ENCODE measurements at places on chromosomes 6 and 20. TPM values are rescaled to one million over a fixed set of nuclear protein-coding genes. Genes with fewer than 3 reads are reported as not detected.

DNA sequence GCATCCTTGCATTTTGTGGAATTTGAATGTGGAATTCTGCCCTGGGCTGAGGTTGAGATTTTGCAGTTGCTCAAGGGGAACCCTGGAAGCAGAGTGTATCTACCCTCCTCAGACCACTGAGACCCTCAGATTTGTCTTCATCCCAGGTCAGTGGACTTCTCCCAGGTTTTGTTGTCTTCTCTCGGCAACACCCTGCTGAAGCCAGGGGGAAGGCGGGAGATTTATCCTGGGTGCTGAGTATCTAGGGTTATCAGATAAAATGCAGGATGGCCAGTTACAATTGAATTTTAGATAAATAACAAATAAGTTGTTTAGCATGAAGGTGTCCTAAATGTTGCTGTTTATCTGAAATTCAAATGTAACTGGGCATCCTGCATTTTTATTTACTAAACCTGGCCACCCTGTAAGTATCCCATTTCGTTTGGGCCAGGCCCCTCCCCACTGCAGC is 43.0 kb downstream of the FGD2 start:
- DNase-seq = no peak

DNA sequence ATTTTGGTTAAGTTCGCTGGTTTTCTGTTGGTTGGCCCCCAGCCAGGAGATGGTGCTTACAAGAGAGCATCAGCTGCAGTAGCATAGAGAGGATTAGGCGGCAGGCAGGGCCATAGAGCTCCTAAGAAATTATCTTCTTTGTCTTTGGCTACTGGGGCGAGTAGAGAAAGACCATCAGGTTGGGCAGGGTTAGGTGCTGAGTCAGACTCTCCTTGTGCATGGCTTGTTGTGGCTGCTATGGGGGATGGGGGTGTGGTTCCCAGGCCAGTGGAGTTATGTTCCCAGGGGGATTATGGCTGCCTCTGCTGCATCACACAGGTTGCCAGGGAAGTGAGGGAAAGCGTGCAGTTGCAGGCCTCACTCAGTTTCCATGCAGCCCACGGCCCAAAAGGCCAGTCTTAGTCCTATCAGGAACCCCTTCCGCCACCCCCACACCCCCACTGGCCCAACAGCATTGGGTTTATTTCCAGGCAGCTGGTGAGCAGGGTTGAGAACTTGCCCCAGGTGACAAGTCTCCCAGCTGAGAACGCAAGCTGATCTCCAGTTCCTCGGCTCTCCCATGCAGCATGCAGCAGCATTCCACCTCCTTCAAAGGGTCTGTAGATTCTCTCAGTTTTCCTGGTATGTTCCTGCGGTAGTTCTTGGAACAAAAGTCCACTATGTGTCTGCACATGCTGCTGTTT is 243.7 kb downstream of the UTRN start:
- DNase-seq = no peak

- no peak for DNase-seq
These were observed 167.6 kb downstream of the THBS2 start for GRCh38 chr6:169086020-169086419.

The PTCRA gene
- not detected for polyA plus RNA-seq

DNA sequence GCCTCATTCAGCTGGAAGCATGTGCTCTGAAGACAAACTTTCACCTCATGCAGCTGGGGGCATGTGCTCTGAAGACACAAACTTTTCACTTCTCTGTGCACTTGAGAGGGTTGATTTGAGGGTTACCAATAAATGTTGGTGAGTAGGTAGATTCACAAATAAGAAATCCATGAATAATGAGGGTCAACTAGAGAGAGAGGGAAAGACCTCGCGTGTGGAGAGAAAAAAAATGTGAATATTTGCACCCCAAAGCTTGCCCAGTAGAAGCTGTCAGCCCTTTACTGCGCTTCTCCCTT is 43.4 kb downstream of the PSMB1 start:
- no peak for DNase-seq

DNA sequence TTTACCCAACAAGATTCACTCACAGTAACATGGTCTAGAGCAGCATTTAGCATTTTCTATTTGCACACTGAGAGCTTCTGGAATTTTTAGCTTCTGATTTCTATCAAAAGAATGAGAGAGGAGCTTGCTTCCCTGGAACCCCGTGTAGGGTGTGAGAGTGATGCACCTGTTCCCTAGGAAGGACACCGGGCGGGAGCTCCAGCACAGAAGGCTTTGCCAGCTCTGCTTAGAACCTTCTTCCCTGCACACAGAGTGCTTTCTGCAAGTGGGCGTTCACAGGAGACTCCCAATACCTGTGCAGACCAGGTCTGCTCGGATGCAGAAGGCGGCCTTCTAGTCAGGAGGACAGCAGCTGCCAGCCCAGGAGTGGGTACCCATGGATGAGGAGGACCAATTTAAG is 217.3 kb downstream of the TBXT start:
- DNase-seq = no peak

DNA sequence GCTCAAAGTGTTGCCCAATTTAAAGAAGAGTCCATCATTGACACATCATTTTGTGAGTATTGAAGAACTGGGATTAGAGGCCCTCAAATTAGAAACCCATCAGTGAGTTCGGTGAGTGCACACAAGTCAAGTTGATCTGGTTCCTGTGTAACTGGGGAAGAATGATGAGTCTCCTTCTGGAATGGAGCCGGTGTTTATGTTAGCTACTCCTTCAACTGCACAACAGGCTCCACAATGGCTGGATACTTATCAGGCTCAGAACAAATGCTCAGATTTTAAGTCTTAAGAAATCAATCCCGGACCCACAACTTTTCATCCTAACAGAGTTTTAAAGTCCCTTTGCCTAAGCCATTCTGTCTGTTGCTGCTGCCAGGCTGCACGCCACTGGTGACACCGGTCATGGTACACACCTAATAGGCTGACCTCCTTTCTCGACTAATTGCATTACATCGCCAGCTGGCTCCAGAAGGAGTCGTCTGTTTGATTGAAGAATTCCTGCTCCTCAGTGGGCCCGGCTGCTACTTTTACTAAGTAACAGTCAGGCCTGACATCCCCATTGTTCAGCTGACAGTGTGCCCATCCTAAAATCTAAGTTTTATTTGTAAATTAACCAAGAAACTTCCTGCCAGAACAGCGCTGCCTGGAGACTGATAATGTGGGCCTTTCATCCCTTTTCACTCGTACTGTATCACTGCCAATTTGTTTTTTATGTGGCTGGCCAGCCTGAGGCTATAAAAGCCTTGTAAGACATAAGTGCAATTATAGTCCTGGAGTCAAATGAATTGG is 130.4 kb downstream of the INSM1 start:
- DNase-seq = no peak

DNA sequence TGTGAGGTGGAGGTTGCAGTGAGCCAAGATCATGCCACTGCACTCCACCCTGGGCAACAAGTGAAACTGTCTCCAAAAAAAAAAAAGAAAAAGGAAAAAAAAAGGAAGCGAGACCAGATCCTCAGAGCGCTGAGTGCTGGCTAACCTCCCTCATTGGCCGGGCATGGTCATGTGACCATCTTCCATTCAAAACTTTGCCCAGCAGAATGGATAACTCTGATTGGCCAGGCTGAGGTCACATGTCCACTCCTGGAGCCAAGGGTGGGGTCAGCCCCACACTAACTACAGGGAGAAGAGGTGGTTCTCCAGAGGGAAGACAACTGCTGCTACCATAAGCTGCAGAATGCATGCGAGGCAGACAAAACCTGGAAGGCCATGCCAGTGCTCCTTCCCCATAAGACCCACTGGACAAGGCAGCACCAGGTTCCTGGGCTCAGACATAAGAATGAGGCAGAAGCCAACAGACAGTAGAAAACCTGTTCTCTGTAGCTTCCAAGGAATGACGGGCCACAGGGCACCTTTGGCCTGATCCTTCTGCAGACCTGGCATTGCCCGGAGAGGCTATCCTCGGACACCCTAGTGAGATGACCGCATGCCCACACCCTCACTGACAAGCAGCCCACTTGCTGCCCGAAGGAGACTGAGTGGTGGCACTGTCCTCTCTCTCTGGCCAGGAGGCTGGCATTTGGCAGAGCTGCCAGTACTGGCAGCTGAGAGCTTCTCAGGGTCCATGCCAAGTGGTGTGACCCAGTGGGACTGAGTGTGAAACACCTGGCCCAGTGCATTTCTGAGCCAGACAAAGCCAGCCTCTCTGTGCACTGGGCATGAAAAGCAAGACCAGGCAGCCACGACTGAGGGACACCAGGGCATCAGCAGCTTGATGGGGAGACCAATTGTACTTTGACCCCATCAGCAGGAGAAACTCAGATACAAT is 311.9 kb upstream of the SULF2 start:
- DNase-seq = no peak

The ECT2L gene
- polyA plus RNA-seq = 0.19 TPM

DNA sequence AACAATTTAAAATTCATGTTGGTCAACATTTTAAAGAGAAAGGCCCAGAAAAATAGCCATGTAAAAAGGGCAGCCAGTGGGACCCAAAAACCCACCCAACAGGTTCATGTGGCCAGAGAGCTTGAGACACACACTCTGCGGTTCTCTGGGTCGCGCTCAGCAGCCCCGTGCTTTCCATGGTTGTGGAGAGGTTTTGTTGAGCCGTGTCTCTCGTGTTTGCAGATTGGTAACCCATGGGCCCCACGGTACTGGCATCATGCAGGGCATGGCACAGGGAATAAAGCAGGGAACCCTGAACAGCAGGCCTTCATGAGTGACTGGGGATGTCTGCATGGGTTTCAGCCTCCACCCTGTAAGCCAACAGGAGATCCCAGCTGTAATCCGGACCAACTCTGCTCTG is 127.7 kb upstream of the CST7 start:
- no peak for DNase-seq

GRCh38 chr20:50746138-50746940 is 15.0 kb downstream of the PARD6B start:
- no peak for DNase-seq

- no peak for DNase-seq
These were observed 107.1 kb upstream of the BACH2 start for GRCh38 chr6:90403489-90404381.

The GPX5 gene
- not detected for polyA plus RNA-seq

GRCh38 chr6:151205721-151206600 is 33.8 kb upstream of the AKAP12 start:
- DNase-seq = no peak

- no peak for DNase-seq
These were observed 68.6 kb downstream of the ZDHHC14 start for GRCh38 chr6:157449610-157450009.

- DNase-seq = no peak
These were observed 933 bp upstream of the ADGRB3 start for GRCh38 chr6:68633972-68634725.

The TMEM244 gene
- polyA plus RNA-seq = not detected

The TRIM40 gene
- polyA plus RNA-seq = not detected

The CGAS gene
- 0.55 TPM for polyA plus RNA-seq

GRCh38 chr6:53691667-53692133 is 26.1 kb upstream of the KLHL31 start:
- DNase-seq = no peak

The C6orf15 gene
- polyA plus RNA-seq = not detected

DNA sequence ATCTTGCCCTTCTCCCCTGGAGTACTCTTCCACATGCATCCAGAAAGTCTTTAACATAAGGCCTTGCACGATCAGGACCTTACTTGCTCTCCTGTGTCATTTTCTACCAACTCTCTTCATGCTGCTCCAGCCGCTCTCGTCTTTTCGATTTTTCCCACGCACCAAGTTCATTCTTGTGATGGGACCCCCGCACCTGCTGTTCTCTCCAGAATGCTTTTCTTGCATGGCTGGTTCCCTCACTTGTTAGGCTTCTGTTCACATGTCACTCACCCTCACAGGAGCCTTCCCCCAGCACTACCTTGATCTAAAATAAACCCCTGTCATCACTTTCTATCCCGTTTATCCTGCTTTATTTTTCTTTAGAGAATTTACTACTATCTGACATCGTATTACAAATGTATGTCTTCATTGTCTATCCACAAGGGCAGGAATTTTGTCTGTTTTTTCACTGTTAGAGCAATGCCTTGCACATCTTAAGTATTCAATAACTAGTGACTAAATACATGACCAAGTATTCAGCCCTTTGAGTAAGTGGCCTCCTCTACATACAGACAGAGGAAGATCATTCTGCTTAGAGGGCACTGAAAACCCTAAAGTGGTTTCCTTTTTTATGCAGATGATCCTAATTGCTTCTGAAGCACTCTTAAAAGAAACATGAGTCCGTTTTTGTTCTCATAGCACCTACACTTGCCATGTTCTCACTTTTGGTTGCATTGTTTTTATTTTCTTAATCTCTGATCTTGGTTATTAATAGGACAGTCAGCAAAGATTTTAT is 166.9 kb downstream of the SLC16A10 start:
- DNase-seq = no peak

The SLC52A3 gene
- polyA plus RNA-seq = 3.4 TPM

GRCh38 chr6:143872201-143872600 is 7.9 kb downstream of the ZC2HC1B start:
- no peak for DNase-seq

- DNase-seq = no peak
These were observed 21.0 kb upstream of the IFNGR1 start for GRCh38 chr6:137240168-137240567.

The TMEM170B gene
- 1.0 TPM for polyA plus RNA-seq

DNA sequence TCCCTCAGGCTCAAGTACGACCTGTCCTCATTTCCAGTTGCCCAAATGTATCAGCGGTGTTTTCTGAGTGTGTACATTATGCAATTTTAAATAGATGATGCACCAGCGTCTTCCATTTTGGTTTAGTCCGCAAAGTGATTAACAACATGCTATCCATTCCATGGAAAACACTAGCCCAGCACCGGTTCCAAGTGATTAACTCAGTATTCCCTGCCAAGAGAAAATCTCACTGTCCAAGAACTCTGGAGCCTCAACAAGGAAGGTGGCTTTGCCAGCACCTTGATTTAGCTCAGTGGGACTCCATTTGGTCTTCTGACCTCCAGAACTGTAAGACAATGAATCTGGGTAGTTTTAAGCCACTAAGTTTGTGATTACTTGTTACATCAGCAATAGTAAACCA is 107.2 kb downstream of the FOXC1 start:
- no peak for DNase-seq

DNA sequence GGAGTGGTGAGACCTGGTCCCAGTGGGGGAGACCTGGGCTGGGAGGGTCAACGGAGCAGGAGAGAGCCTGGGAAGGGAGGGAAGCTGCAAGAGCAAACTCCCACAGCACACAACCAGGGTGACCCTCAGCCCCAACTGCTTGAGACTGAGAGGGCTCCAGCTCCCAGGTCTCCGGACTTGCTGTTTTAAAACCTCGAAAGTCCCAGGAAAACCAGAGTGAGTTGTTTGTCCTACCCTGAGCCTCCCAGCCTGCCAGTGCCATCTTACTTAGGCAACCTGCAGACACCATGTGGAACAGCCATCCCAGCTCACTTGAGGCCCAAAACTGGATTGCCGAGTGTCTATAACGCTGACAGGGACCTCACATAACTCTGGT is 4.8 kb upstream of the NTSR1 start:
- no peak for DNase-seq

- no peak for DNase-seq
These were observed 35.1 kb downstream of the SNRNP48 start for GRCh38 chr6:7624796-7625710.

DNA sequence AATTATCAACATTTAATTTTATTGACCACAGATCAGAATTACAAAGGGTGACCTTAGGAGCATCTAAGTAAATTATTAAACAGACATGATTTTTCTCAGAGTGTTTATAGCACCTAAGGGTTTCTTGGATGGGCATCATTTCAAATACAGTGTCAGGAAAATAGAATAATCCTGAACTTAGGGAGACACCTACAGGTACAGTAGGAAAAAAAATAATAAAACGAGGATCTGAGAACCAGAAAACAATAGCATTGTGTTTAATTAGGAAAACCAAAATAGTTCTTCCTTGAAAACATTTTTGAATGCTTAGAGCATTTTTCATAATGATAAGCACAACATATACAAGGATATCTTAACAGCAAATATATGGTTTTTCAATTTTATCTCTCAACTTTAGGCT is 39.2 kb downstream of the MMUT start:
- DNase-seq = no peak

GRCh38 chr6:143299253-143300166 is 151.0 kb downstream of the ADAT2 start:
- DNase-seq = no peak
